Activated CD4-positive, CD25-positive, alpha-beta regulatory T cell treated with anti-CD3 and anti-CD28 coated beads, Interleukin-2, amount 50 U/mL, for 16 hours (primary cell): ENCODE measurements at places on chromosomes 5 and 9.

GRCh38 chr5:97125125-97125683 is 17.2 kb downstream of the LIX1 start:
- DNase-seq: no peak

GRCh38 chr5:102539996-102540728 is 41.4 kb upstream of the SLCO6A1 start:
- DNase-seq: no peak

DNA sequence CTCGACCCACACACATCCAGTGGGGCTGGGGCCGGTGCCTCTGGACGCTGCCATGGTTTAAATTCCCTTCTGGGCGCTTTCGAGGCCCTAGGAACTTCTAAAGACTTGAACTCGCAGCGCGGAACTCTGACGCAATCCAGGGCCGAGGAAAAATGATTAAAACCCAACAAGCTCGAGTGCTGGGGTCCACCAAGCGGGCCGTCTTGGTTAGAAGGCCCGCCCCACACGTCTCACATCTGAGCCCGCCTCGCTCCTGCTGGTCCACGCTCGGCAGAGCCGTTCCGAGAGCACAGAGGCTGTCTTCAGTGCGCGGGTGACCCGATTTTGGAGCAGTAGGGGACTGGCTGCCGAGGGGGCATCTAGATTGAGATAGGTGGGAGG is 1.5 kb downstream of the CRHBP start:
- no peak for DNase-seq

DNA sequence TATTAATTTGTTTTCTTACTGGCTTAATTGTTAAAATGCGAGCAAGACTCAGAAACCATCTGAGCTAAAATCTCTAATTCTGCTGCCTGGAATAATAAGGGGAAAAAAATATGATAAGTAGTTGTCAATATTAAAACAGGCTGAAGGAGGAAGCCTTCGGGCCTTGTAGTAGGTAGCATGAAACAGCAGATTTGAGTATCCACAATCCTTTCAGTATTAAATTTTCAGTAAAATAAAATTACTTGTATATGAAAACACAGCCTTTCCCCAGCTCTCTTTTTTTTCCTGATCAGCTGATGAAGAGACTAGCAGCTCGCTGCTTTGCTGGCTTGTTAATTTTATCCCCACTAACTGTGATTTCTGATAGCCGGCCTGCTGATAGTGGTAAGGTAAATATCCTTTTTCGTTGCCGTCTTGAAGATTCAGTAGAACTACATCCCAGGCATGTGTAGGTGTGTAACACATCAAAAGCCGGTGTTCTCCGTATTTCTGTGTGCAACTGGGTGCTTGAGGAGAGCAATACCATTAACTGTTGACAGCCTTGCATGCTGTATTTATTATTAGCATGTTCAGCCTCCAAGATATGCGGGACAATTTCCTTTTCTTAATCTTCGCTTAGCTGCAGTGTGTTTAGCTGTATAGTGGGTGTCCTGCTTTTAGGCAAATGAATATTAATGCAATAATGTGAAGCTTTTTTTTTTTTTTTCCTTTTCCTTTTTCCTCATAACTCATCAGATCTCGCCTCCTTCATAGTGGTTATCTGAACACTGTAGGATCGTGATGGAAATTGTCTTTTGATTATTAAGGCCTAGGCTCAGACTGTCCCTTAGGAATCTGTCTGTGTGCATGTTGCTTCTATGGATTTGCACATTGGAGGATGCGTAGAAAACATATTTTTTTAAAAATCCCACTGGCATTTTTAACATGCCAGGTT is 144.6 kb downstream of the SMARCA2 start:
- DNase-seq: no peak

- no peak for DNase-seq
Measured at GRCh38 chr9:2802494-2802921, 41.4 kb downstream of the PUM3 start.

- DNase-seq: no peak
Measured at GRCh38 chr5:43161244-43161643, 30.8 kb upstream of the NIM1K start.

DNA sequence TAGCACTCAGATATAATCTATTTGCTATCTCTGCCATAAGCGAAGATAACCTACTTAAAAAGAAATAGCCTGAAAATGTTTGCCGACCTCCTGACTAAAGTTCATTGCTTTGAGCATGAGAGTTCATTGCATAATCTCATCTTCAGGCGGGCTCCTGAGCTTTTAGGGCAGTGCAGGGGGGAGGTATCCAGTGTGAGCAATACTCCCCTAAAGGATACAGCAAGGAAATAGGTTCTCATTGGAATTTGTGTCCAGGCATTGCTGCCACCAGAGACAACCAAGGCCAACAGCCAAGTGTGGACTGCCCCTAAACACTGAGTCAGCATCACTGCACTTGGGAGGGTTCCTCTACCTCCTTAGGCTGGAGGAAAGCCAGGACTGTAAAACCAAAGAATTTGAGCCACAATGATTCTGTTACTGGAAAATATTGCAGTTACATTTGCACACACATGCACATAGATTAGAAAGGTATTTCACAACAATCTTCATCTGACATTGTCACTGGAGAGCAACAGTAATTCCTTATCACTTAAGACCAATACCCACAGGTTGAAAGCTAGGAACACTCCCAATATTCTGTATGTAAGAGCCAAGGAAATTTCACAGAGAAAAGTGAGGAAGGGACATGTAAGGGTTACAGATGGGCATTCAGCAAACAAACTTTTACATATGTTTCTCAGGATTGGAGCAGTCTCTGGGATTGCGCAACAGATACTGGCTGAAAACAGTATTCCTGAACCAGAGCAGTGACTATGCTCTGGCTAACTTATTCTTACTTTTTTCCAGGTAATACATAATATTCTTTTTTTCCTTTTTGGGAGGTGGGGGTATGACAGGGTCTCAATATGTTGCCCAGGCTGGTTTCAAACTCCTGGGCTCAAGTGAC is 98.6 kb upstream of the TLE1 start:
- DNase-seq: no peak

- DNase-seq: no peak
Measured at GRCh38 chr5:101929628-101930027, 366.5 kb downstream of the SLCO4C1 start.

DNA sequence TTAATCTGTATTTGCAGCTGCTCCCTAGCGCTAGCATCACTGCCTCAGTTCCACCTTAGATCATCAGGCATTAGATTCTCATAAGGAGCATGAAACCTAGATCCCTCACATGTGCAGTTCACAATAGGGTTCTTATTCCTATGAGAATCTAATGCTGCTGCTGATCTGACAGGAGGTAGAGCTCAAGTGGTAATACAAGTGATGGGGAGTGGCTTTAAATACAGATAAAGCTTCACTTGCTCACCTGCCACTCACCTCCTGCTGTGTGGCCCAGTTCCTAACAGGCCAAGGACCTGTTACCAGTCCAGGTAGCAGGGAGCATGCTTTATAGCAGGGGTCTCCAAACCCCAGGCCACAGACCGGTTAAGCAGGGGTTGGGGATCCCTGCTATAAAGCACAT is 22.6 kb upstream of the RNF20 start:
- no peak for DNase-seq
